ENCODE measurements at places on chromosomes 11 and 22. TPM values are rescaled to one million over a fixed set of nuclear protein-coding genes. Genes with fewer than 3 reads are reported as not detected.
A peak's percentile ranks its signal among the peaks of the same experiment; 100 is the strongest.

GRCh38 chr11:87352759-87353707 lies 315.3 kb downstream of the TMEM135 start:
- DNase-seq: peak; percentile 85

RBMXL2 gene
- not detected for total RNA-seq

RELT gene
- 4.0 TPM for total RNA-seq

GRCh38 chr11:12290477-12290922 lies 86.9 kb upstream of the PARVA start:
- DNase-seq: no peak

DNA sequence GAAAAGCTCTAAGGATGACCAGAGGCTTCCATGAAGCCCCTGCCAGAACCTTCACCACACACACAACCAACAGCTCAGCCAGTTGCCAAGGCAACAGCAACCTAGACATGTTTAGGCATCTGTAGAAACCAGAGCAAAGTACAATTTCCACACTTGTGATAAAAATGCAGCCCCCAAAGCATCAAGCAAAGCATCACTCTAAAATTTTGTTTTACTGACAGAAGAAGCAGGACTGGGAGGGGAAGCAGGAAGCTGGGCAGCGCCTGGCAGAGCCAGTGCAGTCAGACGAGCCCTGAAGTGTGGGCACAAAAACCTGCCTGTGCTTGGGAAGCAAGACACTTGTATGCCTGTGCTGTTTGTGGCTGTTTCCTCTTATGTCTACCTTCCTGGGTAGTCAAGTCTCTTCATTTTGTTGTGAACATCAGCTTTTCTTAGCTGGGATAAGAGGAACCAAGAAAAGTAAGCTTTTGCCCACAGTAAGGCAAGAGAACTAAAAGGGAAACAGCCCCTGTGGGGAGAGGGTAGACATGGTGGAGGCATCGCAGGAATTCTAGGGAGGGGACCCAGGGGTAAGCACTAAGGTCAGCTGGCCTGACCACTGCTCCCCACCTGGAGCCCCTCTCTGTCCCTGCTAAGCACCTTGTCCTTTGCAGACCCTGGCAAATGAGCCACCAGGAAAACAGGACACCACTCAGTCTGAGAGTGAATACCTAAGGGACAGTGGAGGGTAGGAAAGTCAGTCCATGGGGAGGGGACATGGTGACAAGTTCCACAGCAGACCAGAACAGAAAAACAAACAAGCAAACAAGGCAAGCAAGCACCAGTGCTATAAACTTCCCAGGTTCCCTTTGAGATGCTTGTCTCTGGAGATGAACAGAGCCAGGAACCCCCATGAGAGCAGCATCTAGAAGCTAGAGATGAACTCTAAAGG lies 13.4 kb downstream of the PACSIN2 start:
- DNase-seq: no peak

GRCh38 chr11:6611963-6612212 lies 128 bp downstream of the TAF10 start:
- DNase-seq: no peak

SRSF8 gene
- total RNA-seq: 43.4 TPM

DNA sequence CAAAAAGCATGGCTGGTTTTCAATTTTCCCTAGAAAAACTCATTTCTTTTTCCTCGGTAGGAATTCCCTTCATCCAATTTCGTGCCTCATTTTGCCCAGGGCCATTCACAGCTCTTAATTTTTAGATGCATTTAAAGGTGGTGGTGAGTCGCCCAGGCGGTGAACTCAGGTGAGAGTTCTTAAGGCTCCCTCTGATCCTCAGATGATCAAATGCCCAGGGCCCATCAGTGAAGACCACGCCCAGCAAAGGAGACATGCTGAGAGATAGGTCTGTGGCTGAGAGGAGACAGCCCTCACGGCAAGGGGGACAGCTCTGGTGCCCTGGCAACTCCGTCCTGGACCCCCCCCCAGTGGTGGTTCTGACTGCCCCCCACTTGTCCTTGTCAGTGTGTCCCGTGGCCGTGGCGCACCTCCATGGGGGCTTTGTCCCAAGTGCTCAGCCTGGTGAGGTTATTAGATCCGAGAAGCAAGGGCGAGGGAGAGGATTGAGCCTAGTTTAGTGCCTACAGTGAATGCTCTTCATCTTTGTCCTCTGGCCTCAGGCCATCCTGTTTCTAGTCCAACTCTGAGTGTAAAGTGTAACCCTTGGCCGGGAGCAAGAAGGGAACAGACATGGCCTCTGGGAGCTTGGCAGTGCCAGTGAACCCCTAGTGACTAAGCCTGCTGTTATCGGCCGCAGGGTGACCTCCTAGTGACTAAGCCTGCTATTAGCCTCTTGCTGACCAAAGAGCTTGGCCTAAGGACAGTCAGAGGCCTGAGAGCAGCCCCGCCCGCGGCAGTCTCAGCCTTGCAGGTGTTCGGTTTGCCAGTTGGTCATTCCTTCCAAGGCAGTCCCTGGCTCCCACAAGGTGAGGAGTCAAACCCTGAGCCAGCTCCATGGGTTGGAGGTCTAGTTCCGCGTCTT lies 83.5 kb downstream of the CTTN start:
- DNase-seq: no peak

CBLIF gene
- total RNA-seq: 0.48 TPM

Measured in colonic mucosa (tissue), 4 donors.